ENCODE measurements at places on chromosomes 1 and 21. TPM values are rescaled to one million over a fixed set of nuclear protein-coding genes. Genes with fewer than 3 reads are reported as not detected.

- no peak for DNase-seq
Measured at GRCh38 chr1:25710583-25711347, 89.2 kb upstream of the SELENON start.

- DNase-seq = no peak
Measured at GRCh38 chr1:87180682-87181081, 148.0 kb upstream of the LMO4 start.

GRCh38 chr1:201655243-201655642, 116.3 kb downstream of the NAV1 start:
- peak; percentile 52 for DNase-seq

DNA sequence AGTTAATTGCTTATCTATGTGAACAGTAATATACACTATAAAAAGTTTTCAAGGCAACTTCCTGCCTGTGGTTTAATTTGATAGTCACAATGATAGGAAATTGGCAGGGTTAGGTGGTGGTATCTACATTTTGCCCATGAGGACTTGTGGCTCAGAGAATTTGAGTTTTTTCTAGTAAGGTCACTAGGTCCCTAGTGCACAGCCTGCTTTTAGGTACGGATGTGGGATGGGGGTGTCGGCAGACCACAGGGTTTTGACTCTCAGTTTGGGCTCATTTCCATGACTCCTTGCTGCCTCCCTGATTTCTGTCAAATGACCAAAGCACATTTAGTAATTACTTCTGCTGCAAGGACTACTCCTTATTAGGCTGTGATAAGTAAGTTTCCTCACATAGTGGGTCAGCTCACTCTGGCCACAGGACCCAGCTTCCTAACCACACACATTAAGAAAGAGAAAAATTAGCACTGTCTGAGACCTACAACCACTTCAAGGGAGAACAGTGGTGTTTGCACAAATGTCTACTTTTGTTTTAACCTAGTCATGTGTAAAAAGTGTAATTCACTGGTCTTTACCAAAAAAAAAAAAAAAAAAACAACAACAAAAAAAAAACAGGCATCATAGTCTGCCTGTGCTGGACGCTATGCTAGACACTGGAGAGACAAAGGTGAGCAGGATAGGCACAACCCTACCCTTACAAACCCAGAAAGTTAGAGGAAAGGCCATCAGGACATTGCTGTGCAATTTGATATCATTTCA, 43.7 kb downstream of the MRPL39 start:
- no peak for DNase-seq

The FCAMR gene
- polyA plus RNA-seq = 7.7 TPM

The MAP3K21 gene
- 36.6 TPM for polyA plus RNA-seq

The SWT1 gene
- 11.5 TPM for polyA plus RNA-seq
